ENCODE measurements at places on chromosomes 6 and 20.

- no peak for DNase-seq
Observed at GRCh38 chr6:63685446-63686379, 50.1 kb downstream of the PHF3 start.

DNA sequence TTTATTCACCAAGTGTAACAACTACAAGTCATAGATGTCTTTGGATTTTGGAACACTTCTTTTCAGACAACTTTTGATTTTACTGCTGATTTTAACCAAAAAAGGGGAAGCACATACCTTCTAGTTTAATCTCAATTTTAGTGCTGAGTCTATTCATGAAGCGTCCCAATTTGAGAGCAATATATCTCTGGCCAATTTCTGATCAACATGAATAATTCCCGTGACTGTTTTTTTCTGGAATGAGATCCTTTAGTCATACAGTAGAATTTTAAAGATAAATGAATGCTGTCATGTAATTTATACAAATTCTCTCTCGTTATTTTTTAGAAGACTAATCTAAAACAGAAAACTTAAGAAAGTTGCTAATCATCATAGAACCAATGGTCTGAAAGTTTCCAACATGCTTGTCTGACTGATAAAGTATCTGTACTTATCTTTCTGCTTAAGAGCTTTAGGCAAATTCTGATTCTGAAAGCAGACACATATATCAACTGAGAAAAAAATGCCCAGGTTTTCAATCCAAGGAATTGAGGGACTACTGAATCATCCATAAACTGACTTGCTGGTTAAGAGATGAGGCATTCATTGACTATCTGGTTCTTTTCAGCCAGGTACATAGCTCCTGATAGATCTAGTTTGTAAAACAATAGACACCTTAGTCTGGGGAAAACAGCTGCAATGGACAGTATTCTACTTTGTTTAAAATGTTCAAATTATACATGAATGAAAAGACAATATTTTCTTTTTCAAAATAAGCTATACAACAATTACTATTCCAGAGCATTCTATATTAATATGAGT, 657.5 kb downstream of the RFPL4B start:
- DNase-seq: no peak

DNA sequence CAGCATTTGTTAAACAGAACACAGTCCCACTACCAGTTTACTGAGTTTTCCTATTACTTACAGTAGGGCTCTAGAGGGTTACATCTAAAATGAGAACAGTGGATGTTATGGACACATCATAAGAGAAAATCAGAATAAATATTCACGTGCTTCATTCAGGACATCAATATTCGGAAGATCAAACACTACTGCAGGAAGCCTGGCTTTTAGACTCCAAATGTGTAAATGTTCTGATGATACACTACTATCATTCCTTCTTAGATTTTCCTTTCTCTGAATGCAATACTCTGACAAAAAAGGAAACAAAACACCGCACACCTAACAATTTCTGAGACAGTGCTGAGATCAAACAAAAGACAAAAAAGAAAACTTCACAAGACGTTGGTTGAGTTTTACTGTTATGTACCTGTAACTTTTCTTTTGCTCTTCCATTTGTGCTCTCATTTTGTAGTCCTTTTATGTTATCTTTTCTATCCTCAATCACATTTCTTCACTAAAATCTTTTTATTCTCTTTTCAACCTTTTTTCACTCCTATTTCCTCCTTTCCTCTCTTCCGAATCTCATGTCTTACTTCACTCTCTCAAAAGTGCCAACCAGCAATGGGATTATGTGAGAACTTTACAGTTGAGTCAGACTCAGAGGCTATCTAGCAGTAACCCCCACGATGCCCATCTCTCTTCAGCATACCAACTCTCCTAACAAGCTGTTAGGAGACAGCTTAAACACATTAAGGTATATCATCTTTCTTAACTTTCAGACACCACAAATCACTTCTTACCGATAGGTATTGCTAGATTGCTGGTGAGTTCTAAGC, 1.7 kb downstream of the FAM184A start:
- DNase-seq: no peak

DNA sequence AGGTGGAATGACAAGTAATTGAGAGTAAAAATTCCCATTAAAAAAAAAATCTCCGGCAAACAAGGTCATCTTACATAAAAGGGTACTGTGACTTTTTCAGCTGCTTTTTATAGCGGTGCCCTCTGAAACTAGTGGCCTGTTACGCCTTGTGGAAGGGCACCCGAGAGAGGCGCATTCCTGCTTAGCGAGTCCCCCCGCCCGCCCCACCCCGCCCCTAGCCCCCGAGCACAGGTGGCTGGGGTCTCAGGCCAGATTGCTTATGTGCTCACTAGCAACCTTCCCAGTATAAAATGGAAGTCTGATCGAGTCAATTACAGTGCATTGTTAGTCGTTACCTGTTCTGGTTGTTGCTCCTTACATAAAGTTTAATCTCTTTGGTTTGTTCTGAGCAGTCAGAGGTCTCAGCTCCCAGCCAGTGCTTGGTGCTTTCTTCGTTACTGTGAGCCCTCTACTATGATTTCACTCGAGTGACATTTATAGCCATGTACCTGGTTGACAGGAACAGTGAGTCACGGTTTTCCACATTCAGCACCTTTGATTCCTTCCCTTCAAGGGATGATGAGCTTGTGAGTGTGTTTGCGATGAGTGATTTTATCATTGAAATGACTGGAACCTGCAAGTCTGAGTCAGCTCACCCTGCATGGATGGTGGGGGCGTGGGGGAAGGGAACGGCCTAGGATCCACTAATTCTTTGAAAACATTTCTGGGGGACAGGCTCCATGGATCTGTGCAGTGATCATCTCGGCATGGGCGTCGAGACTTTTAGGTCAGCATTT, 47.6 kb downstream of the ZDHHC14 start:
- no peak for DNase-seq

DNA sequence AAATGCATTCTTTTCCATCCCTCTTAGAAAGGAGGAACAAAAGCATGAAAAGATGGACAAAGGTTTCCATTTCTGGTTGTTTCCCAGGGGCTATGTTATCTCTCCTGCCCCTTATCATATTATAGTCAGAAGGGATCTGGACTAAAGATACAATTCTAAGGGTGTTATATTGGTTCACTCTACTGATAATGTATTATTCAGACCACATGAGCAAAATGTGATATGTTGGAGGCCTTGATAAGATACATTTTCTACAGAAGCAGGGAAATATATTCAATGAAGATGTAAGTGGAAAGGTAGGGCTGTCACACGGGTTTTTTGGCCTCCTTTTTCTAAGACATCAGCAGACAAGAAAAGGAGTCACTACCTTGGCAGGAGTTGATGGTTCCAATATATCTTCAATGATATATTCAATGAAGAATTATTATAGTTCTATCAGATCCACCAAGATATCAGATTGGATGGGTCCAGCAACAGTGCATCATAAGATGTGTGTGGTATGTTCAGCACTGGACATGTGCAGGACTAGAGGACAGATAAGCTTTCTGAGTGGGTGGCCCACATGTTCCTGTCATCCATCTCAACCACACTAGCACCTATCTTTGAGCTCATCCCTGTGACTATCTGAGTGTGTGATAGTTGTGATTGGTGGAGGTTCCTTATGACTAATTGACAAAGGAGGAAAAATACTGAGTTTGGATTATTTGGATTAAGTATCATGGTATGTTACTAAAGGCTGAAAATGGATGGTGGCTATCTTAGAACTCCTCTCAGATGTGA, 5.7 kb upstream of the ZKSCAN3 start:
- no peak for DNase-seq

DNA sequence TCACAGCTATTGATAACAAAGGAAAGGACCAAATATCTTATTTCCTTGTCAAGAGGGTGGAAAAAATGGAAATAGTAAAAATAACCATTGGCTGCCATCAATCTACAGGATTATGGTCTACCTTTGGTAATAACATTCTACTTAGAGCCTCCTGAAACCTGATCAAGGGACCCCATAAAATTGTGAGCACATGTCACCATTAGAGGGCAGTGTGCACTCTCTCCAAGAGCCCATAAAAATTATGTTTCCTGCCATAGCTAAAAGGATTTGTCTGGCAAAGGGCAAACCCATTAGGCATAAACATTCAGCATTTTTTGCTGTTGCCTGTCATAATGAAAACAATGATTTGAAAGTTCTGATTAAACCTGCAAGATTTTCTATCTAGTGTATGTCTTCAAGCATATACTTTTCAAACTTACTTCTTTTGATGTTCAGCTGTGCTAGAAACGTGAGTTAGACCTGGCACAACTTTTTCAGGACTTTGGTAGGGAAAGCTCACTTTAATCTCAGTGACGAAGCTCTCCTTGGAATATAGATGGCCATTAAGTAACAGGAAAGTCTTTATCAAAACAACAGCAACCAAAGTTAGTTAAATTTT, 120.7 kb upstream of the ZFP64 start:
- no peak for DNase-seq

GRCh38 chr20:59027741-59028320, 4.3 kb downstream of the ATP5F1E start:
- DNase-seq: no peak

DNA sequence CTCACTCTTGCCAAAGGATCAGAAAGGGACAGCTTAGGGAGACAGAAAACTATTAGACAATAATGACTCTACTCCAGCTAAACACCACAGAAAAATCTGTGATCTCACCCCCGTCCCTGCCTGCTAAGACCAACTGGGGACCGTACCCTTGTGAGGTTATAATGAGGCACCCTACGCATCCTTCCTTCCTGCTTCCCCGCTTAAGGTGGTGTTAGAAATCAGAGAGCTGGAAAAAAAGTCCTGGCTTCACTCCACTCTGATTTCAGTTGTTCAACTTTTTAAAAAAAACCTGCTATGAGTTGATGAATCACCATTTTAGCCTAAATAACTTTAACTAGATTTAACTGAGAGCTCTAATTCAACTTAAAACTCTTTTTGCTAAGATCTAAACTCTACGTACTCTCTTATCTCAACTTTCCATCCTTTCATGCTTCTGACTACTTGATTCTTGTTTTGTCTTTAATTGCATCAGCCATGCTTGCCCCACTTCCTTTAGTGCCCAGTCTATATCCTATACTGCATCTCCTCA, 35.8 kb upstream of the TMEM14A start:
- no peak for DNase-seq

- DNase-seq: no peak
Observed at GRCh38 chr20:646107-646867, 6.7 kb downstream of the SRXN1 start.

- DNase-seq: no peak
Observed at GRCh38 chr20:20073801-20074371, 21.6 kb downstream of the CFAP61 start.

- no peak for DNase-seq
Observed at GRCh38 chr6:2148748-2149147, 96.7 kb downstream of the GMDS start.

Data from esophagus squamous epithelium (tissue), 5 donors.